ENCODE measurements at places on chromosomes 2 and 18. TPM values are rescaled to one million over a fixed set of nuclear protein-coding genes. Genes with fewer than 3 reads are reported as not detected.

DNA sequence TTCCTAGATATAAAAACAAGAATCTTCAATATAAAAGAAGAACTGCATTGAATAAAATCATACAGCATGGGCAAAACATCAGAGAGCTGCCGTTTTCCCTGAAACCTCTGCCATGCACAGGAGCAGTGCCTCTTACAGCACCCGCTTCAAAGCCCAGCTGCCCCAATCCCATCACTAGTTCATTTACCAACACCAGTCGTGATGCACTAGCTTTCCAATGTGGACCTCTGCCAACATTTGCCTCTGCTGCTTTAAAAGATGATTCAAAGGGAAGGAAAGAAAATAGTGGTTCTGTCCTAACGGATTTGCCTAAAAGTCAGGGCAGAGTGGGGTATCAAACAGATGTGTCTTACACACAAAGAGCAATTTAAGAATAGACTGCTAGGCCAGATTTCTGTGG, 43.4 kb upstream of the AP1S3 start:
- no peak for DNase-seq

DNA sequence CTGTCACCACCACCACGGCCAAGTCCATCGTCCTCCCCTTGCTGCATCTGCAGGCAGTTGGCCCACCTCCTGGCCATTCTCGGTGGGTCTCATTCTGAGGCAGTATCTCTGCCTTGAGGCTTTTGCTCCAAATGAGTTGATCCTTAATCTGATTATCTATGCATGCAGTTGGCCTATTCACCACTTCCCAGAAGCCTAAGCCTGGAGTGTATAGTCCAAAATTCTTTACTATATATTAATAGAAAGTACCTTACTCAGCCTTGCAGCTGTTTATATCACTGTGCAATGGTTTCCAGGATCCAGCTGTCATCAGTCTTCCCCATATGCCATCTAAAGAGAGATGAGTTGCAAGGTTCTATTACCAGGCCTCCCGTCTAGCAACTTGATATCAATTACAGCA, 292.4 kb downstream of the SS18 start:
- no peak for DNase-seq

GRCh38 chr18:51498085-51498855, 300.8 kb upstream of the MEX3C start:
- DNase-seq, result no peak

DHRS9 gene
- total RNA-seq, result not detected

ALPG gene
- total RNA-seq, result 2.5 TPM

DNA sequence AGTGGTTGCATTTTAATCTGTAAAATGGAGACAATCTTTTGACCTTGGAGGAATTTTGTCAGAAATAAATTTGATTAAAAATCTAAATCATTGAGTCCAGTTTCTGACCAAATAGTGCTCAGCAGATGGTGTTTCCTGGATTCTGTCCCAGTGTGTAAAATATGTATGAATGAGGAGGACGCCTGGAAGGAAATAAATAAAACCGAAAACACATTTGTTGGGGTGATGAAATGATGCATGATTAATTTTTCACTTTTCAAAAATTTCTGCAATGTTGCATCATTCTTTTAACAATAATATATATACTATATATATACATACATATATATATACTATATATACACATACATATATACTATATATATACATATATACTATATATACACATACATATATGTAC, 261.1 kb upstream of the TRIB2 start:
- no peak for DNase-seq

GRCh38 chr2:119792907-119793312, 33.2 kb downstream of the PTPN4 start:
- peak; percentile 91 for DNase-seq

DNA sequence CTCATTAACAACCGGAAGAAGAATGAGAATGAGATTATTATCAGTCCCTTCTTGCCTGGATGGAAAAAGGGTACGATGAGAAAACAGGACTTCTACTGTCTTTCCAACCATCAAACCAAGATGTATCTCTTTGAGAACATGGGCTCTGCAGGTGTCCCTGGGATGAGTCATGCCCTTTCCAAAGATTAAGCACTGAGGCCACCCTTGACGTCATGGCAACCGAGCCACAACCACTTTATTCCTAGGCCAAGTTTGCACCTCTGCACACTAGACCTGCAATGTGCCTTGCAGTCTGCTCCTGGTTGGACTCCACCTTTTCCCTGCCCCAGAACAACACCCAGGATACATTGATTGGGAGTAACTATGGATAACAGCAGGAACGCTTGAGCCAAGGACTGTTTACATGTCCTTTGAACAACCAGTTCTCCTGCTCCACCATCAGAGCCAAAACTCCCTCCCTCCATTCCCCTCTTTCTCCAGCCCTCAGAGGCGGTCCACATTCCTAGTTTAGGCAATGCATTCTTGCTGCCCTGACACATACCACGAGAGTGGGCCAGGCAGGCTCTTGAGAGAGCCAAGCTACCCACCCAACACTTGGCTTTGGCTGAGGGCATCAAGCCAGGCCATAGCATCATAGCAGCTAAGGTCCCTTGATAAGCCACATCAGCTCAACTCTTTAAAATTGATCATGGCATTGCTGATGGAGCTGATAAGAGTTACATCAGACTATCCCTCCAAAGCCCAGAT, 310.7 kb downstream of the TNS1 start:
- no peak for DNase-seq

CCDC121 gene
- total RNA-seq, result 1.7 TPM

SULT6B1 gene
- not detected for total RNA-seq

DNA sequence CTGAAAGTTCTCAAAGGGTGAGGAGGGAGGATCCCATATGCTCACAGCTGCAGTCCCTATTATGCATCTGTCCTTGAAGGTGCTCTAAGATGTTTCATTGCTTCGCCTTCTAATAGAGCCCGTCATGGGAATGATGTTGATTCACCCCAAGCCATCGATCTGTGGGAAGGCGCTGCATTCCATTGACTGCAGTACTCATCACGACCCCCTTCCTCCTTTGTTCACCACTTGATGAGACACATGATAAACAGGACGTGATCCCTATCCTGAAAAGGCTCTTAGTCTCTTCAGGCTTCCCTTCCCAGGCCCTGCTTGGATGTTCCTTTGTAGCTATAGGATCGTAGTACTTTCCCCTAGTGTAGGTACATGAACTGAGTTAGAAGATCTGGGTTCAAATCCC, 181.8 kb downstream of the AGPS start:
- DNase-seq, result peak; percentile 57

- DNase-seq, result no peak
These were observed 100.3 kb upstream of the KCTD1 start for GRCh38 chr18:26648509-26649192.

DNA sequence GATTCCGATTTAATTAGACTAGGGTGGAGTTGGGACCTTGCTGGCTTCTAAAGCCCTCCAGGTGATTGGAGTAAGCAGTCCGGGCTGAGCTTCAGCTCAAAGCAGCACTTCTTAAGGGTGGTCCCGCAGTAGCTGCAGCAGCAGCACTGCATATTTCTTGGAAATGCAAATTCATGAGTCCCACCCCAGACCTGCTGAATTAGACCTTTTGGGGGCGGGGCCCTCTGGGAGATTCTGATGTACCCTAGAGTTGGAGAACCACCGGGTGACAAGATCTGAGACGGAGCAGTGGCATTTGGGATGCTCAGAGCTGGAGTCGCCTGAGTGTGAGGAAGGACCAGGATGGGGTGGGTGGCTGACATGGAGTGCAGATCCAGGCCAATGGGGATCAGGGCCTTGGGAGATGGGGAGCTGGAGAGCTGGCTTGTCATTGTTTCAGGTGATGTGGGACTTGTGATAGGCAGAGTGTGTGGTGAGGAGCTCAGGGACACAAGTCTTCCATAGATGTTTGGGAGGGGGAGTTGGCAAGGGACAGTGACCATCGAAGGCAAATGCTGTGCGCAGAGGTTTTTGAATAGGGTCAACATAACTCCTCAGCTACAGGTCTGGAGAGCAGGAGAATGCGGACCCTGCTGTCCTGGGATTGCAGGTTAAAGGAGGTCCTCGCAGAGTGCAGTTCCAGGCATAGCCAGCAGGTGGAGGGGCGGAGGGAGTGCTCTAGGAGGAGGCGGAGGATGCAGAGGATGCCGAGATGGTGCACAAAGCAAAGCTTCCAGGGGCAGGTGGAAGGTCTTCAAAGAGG, 130.9 kb upstream of the RAB12 start:
- peak; percentile 94 for DNase-seq

DNA sequence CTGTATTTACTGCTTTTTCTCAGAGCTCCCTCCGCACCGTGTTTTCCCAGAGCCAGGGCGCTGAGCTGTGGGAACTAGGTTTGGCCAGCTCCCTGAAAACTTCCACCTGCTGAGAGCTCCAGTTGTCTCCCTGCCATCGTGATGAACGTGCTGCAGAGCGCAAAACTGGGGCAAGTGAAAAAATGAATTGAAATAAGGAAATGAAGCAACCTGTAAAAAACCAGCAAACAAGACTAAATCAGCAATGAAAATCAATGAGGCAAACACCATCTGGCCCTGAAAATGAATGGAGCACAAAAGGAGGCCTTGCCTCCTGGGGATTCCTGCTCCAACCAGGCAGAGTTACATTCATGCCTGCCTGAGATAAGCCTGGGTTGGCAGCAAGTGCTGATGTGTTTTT, 129.9 kb downstream of the MARCHF4 start:
- DNase-seq, result peak; percentile 18

GDF7 gene
- total RNA-seq, result 0.19 TPM

CAPN13 gene
- 0.94 TPM for total RNA-seq

UGT1A6 gene
- total RNA-seq, result not detected

DNA sequence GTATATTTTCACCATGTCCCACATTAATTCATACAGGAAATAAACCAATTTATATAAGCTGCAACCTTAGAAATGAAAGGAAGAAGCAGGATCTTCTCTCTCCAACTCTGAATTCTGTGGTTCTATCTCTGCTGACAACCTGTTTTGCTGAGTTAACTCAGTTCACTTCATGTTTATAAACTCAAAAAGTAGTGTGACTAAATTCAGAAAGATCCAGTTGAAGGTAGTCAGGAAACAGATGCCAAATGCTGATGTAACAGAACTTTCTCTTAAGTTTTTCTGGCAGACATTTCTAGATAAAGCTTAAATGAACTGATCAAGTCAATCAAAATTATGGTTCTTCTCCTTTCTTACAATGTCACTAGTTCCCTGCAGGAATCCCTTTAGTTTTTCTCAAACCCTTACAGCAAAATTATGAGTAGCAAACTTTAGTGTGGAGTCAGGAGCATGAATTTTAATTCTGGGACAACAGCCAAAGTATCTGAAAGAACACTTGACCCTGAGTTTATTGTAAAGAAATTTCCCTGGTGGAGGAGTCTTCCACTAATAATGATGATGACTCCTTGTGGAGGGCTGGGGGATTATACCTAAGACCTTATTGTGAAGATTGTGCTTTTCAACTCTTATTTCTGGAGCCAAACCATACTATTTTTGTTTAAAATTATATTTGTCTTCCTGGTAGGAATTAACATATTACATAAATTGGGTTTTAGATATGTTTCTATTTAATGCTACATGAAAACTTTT, 216.9 kb downstream of the MYO3B start:
- DNase-seq, result peak; percentile 17

- DNase-seq, result peak; percentile 36
These were observed 764.6 kb upstream of the PKDCC start for GRCh38 chr2:41283079-41283775.

GRCh38 chr2:37457401-37457901, 113.0 kb downstream of the QPCT start:
- no peak for DNase-seq

GRCh38 chr18:49014605-49015267, 64.0 kb upstream of the SMAD7 start:
- DNase-seq, result no peak

KLHL41 gene
- not detected for total RNA-seq

GRCh38 chr2:56014046-56014730, 90.6 kb upstream of the EFEMP1 start:
- peak; percentile 13 for DNase-seq

DNA sequence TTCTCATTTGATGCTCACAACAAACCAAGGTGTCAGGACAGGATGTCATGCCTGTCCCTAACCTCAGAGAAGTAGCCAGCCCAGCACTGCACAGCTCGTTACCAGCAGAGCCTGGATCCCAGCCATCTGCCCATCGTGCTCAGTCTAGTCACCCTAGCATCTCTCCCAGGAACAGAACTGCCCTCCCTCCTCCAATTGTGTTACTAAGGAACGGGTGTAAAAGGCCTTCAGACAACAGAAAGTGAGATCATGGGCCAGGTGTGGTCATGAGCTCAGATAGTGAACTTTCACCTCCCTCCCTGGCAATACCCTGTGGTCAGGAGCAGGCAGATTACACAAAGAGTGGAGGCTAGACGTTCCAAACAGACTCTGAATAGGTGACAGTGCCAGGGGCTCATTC, 111.8 kb upstream of the PPP1CB start:
- no peak for DNase-seq

- no peak for DNase-seq
These were observed 155.5 kb downstream of the TGIF1 start for GRCh38 chr18:3605486-3605952.
